ENCODE measurements at places on chromosomes 11 and 22.

DNA sequence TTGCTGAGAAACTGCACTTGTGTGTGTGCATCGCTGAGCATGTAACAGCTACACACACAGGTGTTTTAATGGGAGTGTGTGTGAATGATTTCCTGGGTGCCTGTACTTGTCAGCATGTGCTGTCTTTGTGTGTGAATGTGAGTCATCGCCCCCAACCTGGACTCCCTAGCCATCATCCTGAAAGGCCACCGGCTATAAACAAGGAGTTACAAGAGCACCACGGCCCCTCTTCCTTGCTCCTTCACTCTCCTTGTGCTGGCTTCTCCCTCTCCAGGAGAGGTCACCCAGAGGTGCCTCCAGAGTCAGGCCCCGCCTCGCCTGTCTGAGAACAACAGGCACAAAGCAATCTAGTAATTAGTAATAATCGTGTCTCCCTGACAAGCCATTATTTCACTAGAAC, 419.2 kb downstream of the BUD13 start:
- no peak for DNase-seq

DNA sequence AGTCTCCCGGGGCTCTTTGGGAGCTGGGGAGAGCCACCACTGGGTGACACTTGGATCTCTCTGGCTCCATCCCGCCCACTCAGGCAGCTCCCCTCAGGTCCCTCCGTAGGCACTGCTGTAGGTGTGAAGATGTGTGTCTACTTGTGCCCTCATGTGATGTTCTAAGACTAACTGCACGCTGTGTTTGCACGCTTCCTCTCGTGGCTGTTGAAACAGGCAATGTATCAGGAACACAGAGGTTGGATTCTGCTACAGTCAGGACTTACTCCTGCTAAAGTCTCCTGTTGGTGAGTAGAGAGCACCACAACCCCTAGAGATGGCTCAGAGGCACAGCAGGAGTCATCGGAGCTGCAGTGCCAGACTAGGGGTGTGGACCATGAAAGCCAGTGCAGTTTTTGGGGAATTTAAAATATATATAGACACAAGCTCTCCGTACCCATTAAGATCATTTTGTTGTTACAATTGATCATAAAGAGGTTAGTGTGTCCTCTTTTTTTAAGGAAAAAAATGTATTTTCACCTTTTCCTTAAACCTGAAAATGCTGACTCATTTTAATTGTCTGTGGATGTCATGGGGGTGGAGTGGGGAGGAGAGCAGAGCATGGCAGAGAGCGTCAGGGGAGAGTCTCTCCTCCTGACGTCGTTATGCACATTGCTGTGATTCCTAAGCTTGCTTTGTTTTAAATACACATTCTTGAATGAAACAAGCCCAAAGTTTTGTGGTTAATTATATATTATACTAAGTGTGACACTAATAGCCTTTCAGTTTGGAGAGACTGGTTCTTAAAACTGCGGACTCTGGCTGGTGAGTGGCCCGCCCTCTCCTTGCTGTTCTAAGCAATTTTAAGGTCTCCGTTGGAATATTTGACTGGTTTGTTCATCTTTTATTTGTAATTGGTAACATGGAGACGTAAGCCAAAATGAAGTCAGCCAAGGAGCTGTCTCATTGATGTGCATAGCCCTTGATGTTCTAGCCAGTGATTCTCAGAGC, 16.2 kb upstream of the CTTN start:
- no peak for DNase-seq

DNA sequence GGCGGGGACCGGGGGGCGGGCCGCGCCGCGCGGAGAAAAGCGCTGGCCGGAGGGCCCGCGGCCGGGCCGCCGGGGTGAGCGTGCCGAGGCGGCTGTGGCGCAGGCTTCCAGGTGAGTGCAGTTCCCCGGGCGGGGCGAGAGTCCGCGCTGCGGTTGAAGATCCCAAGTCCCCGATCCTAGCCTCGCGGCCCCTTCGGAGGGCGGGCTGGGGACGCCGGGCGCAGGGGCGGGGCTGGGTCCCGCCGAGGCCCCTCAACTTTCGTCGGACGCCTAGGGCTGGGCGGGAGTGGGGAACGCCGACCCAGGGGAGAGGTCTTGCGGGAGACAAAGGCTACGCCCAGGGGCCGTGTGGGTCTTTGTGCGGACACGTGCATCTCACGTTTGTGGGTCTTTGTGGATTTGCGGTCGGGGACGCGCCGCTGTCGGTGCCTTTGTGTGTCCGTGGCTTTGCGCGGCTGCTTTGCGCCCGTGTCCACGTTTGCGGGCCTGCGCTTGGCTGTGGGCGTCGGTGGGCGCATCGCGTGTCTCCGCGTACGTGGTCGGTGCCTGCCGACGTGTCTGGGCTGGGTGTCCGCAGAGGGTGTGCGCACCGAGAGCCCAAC, at the start of gene TSKU:
Gene TSKU (plus strand): TSS at position 63 of the 602 bp plus-strand sequence. CDS start 12,261 bp downstream, outside the sequence.
- no peak for DNase-seq

DNA sequence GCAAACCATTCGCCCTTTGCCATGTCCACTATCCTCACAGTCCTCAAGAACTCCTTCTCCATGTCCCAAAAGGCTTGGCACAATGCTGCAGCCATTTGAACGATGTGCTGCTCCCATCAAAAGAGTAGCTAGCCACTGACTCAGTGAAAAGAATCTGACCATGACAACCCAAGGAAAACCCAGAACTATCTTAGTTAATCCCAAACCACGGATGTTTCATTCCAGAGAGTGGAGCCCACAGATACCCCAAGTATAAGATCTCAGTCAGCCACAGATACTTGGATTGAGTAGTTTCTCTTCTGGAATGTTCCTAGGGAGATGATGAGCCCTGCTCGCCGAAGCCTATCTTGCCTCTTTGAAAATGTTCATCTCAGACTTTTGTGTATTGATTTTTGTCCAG, 176.9 kb downstream of the NAV2 start:
- DNase-seq: no peak

DNA sequence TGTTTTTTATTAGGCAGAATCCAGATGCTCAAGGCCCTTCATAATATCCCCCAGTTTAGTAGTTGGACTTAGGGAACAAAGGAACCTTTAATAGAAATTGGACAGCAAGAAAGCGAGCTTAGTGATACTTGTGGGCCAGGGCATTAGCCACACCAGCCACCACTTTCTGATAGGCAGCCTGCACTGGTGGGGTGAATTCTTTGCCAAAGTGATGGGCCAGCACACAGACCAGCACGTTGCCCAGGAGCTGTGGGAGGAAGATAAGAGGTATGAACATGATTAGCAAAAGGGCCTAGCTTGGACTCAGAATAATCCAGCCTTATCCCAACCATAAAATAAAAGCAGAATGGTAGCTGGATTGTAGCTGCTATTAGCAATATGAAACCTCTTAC, 1.4 kb downstream of the HBB start:
- no peak for DNase-seq

GRCh38 chr11:121589946-121590537, 137.3 kb upstream of the SORL1-AS1 start:
- DNase-seq: peak; percentile 75
